HCEC 1CT (cell line): ENCODE measurements at places on chromosomes 1 and 21.

DNA sequence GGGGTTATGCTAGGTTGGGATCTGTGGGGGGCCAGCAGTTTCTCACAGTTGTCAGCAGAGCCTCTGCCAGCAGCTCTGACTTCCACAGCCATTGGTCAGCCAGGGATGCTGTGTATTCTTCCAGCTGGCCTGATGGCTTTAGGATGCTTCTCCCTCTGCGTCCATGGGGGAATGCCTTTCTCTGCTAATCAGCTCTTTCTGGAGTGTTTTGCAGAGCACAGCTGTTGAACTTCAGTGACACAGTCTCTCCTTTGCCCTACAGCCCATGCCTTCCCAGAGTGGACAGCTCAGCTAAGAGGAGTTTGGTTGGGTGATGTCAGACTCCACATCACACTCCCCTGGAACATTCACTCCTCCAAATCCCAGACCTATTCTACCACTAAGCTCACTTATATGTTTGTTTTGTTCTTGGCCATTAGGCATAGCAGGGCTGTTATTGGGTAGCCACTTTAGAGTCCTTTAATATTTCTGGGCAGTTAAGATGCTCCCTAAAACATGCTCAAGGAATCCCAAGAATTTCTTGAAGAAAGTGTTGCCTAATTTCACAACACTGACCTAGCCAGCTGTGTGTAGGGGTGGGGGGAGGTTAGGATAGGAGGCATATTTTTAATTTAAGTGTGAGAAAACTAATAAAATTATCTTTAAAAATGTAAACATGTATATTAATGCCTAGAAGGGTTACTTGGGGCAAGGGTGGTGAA lies 75.3 kb upstream of the KIAA0040 start:
- no peak for DNase-seq

DNA sequence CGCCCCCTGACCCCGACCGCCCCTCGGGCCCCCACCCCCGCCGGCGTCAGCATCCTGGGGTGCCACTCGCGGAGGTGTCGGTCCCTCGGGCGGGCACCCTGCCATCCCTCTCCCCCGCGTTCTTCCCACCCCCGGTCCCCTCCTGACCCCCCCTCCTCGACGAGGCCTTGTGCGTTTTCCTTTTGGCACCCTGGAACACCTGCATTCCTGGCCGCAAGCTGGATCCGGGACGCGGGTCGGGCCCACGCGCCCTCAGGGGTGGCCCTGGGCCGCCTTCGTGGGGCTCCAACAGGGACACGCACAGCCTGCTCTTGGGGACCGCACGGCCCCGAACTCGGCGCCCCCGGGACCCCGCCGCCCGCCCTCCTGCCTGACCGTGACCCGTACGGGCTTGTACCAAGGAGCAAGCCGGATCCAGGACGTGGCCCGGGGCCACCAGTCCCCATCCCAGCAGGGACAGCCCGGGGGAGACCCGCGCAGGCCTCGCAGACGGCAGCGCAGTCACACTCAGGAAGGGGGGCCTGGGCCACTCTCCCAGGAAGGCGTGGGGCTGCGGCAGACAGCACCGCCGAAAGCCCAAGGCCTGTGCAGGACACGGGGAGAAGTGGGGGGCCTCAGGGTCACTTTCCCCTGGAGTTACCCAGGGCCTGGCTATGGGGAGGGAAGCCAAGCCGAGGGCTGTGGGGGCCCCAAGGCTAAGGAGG lies 579 bp upstream of the SLC19A1 start:
- no peak for DNase-seq

GRCh38 chr1:236907205-236907604 lies 97.0 kb downstream of the MT1HL1 start:
- DNase-seq: no peak

- DNase-seq: no peak
Observed at GRCh38 chr1:5648410-5649165, 343.6 kb downstream of the NPHP4 start.

- no peak for DNase-seq
Observed at GRCh38 chr21:42868196-42868595, 11.1 kb downstream of the WDR4 start.

GRCh38 chr1:77281491-77282186 lies at the start of gene AK5:
Gene AK5 (plus strand): TSS chr1:77282019. CDS start chr1:77282314, 295 bp downstream.
- DNase-seq: peak; percentile 69

- DNase-seq: peak; percentile 57
Observed at GRCh38 chr1:65265651-65266351, 43.5 kb upstream of the DNAJC6 start.

DNA sequence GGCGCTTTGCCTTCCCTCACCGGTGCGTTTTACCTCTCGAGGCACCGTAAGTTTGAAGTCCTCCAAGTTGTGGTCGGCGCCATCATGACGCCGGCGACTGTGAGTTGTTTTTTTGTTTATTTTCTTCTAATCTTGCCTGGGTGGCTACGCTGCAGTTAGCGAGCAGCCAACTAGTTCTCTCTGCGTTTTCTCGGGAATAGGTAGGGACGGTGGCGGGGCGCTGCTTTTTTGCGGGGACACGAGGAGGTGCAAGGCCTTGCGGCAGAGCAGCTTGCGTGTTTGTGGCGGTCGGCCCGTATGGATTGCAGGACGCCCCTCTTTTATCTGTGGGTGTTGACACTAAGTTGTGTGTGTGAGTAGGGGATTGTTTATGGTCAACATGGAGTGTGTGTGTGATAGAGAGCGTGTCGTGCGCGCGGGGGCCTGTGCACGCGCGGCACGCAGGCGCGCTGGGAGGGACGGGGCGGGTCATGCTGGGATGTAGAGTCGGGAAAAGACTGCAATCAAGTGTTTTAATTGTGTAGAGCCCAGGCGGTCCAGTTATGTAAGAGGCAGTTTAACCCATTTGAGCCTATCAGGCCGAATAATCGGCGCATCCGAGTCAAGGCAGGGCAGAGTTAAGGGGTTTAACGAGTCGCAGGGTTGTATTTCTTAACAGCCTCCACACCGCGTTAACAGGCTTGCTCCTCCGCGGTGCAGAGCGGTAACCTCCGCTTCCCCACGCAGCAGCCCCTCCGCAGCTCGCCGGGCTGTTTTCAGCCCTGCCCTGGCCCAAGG lies 1.2 kb upstream of the NEGR1 start:
- DNase-seq: peak; percentile 74

DNA sequence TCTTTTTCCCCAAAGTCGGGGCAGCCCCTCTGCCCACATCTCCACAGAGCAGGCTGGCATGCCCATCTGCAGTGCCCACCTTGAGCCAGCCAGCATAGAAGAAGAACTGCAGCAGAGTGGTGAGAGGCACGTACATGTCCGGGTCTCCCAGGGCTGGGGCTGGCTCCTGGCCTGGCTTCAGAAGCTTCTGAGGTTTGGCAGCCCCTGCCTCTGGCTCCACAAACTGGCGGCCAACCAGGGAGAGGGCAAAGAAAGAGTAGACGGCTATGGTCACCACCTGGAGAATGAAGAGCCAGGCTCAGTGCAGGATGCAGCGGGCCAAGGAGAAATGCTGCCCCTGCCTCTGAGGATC lies 3.0 kb downstream of the BEST4 start:
- DNase-seq: no peak

DNA sequence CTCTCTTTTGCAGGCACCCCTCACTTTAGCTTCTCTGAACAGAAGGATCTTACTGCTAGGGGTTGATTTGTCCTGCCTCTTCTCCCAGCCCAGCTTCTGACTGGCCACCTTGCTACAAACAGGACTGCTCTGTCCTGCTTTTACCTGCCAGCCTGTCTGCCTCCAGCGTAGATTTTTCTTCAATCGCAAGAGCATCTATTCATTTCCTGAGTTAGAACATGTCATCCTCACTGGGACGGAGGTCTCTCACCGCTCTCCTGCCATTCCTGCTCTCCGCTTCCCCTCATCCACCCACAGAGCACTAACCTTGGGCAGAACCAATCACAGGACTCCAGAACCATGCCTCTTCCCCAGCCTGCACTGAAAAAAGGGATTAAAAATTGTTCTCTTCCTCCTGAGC lies 3.5 kb upstream of the ATP1B1 start:
- no peak for DNase-seq

- DNase-seq: no peak
Observed at GRCh38 chr1:41533016-41533730, 48.7 kb upstream of the EDN2 start.

- DNase-seq: peak; percentile 59
Observed at GRCh38 chr1:14826172-14826636, 227.7 kb downstream of the KAZN start.

DNA sequence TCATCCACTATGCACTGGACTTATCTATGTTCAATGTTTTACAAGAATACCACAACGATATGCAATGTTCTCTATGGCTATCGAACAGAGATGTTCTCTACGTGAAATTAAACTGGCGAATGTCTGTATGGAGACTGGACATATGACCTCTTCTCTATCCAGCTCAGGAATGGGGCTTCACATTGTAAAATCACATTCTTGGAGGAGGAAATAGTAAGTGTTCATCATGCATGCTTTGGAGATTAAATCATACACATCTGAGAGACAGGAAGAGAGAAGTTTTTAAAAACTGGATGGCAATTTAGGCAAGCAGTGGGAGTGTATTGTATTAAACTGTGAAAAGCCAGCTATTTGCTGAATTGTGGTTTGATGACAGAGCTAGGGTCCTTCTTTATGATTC lies 47.9 kb upstream of the RGL1 start:
- DNase-seq: peak; percentile 87
